ENCODE measurements at places on chromosomes 11 and 22. TPM values are rescaled to one million over a fixed set of nuclear protein-coding genes. Genes with fewer than 3 reads are reported as not detected.

Gene POU2AF3
- total RNA-seq: not detected

Gene MUC5B
- total RNA-seq: not detected

Gene KCNQ1OT1
- total RNA-seq: 0.32 TPM

Gene RAB3IL1
- 2.8 TPM for total RNA-seq

Gene SAA1
- not detected for total RNA-seq

Gene GRIK4
- not detected for total RNA-seq

Gene DEUP1
- total RNA-seq: not detected

Gene CSNK1E
- 147 TPM for total RNA-seq

Gene CASP5
- total RNA-seq: not detected
